ENCODE measurements at places on chromosomes 6 and 20.

DNA sequence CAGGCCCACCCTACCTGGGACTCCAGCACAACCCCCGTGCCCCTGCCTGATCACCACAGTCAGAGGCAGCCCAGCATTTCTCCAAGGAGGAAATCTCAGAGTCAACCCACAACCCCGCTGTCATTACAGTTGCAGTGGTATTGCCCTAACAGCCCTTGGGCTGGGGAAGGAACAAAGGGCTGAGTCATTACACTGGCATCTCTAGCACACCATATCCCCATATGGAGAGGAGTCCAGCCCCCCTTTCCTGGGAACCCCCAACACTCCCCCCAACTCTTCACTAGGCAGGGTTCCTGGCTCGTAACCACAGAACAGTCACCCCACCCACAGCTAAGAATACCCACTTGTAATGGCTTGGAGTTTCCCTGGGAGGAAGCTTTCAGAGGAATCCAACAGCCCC is 149.4 kb upstream of the OGFRL1 start:
- no peak overlapping the region for H3K4me3 ChIP-seq
- no peak for DNase-seq
- H3K27ac ChIP-seq = no peak overlapping the region
- H3K27me3 ChIP-seq = no peaks in the 10 kb centered on the region
- no peaks in the 10 kb centered on the region for H3K36me3 ChIP-seq
- no peaks in the 10 kb centered on the region for H3K4me1 ChIP-seq

DNA sequence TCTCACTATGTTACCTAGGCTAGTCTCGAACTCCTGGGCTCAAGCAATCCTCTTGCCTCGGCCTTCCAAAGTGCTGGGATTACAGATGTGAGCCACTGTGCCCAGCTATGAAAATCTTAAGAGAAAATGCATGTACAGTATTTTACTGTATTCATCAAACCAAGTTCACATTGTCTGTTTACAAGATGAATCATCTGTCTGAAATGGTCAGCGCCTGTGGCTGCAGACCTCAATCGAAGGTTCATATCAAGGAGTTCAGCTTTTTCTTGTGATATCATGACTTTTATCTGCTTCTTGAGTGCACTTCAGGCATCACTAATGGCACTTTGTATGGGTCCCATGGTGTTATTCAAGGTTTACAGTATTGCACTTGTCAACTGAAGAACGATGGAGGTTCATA is 155.1 kb downstream of the SLC16A10 start:
- no peaks in the 10 kb centered on the region for H3K4me1 ChIP-seq
- no peaks in the 10 kb centered on the region for H3K36me3 ChIP-seq
- H3K27ac ChIP-seq = no peak overlapping the region
- no peak for DNase-seq
- no peak overlapping the region for H3K4me3 ChIP-seq
- peaks cover 3% of the 10 kb centered on the region for H3K27me3 ChIP-seq

GRCh38 chr20:20499439-20499838 is 131.5 kb downstream of the INSM1 start:
- no peaks in the 10 kb centered on the region for H3K4me1 ChIP-seq
- H3K4me3 ChIP-seq = no peak overlapping the region
- peaks cover 21% of the 10 kb centered on the region for H3K36me3 ChIP-seq
- H3K27ac ChIP-seq = no peak overlapping the region

- H3K36me3 ChIP-seq = no peaks in the 10 kb centered on the region
- H3K27me3 ChIP-seq = peaks cover 20% of the 10 kb centered on the region
- H3K4me1 ChIP-seq = no peaks in the 10 kb centered on the region
- DNase-seq = no peak
- no peak overlapping the region for H3K4me3 ChIP-seq
- no peak overlapping the region for H3K27ac ChIP-seq
Measured at GRCh38 chr6:99711925-99712324, 105.3 kb downstream of the PRDM13 start.

GRCh38 chr20:58720890-58721289 is 28.3 kb downstream of the NPEPL1 start:
- H3K27ac ChIP-seq = no peak overlapping the region
- H3K4me1 ChIP-seq = no peaks in the 10 kb centered on the region
- H3K27me3 ChIP-seq = peaks cover 30% of the 10 kb centered on the region
- no peak for DNase-seq
- no peak overlapping the region for H3K4me3 ChIP-seq

- H3K4me1 ChIP-seq = no peaks in the 10 kb centered on the region
- H3K27ac ChIP-seq = no peak overlapping the region
- H3K27me3 ChIP-seq = peaks cover 20% of the 10 kb centered on the region
- no peaks in the 10 kb centered on the region for H3K36me3 ChIP-seq
Measured at GRCh38 chr6:71395731-71396409, 107.3 kb downstream of the OGFRL1 start.

All from activated naive CD8-positive, alpha-beta T cell treated with anti-CD3 and anti-CD28 coated beads, Interleukin-2, amount 10 ng/mL, durations not matched to agents 7 days and 5 days (primary cell).